Stimulated activated memory B cell treated with anti-CD40 and anti-IgM and Interleukin-4, amounts not matched to agents 10 μg/mL and 1 μg/mL and 100 μg/mL, for 72 hours (primary cell): ENCODE measurements at places on chromosomes 3 and 15.
A peak's percentile ranks its signal among the peaks of the same experiment; 100 is the strongest.

DNA sequence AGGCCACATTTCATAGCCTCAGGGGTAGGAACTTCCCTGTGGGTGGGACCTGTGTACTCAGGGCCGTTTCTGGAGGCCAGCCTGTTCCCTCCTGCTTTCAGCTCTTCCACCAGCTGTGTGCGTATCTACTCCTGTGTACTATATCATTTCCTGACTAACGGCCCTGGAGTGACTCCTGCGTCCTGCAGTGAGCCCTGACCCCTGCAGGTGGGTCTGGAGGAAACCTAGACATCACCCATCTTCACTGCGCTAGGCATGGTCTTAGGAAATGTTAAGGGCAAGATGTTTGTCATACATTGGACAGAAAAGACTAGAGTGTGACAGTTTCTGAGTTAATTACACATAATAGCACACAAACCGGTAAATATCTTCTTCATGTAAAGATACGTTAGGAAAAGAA is 297.3 kb downstream of the GABRB3 start:
- ATAC-seq = no peak

- ATAC-seq = no peak
Measured at GRCh38 chr3:69252631-69253030, 130.2 kb upstream of the LMOD3 start.

DNA sequence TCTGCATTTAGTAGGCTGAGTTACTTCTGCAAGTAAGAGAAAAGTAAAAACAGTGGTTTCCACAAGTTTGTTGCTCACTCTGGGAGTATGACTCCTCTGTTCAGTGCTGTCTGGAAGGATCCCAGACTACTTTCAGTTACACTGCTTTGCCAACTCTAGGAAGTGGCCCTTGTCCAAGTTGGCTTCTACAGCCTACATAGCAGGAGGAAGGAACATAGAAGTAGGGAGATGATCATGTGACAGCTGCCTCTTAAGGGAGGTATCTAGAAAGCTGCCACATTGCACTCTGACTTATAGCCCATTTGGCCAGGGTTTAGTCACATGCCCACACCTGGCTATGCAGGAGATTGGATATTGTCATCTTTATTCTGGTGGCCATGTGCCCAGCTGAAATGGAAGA is 298.1 kb downstream of the NSUN3 start:
- ATAC-seq = peak; percentile 50

DNA sequence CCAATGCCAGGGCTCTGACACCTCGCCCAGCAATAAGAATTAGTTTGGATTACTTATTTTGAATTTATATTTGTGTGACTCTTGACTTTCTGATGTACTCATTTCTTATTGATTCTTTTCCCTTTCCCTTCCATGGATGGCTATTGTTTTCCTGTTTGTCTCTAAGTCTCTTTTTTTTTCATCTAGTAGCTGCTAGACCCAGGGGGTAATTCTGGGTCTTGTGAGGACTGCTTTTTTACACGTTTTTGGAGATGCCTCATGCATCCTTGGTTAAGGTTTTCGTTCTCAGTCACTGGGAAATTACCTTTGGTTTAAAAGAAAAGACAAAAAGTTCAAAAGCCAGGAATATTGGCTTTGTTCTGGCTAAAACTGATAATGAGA is 70.2 kb upstream of the STRIT1 start:
- ATAC-seq = no peak

- ATAC-seq = no peak
Measured at GRCh38 chr3:128983293-128984069, 10.4 kb downstream of the CFAP92 start.

DNA sequence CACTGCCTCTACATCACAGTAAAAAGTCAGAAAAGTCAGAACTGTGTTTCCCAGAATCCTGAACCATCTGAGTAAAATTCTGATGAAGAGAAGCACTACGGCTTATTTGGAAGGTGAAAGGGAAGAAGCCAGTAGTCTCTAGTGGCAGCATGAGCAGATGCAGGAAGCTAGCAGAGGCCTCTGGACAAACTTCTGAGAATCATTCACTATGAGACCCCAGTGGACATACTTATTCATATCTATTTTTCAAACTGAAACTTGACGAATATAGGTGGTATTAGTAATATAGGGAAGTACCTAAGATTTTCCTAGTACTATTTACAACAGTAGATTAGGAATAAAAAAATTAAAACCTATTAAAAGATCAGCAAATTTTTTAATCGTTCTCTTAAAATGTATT is 272.8 kb upstream of the TTC14 start:
- peak; percentile 44 for ATAC-seq

GRCh38 chr3:158918451-158918850 is 116.6 kb downstream of the MFSD1 start:
- no peak for ATAC-seq

DNA sequence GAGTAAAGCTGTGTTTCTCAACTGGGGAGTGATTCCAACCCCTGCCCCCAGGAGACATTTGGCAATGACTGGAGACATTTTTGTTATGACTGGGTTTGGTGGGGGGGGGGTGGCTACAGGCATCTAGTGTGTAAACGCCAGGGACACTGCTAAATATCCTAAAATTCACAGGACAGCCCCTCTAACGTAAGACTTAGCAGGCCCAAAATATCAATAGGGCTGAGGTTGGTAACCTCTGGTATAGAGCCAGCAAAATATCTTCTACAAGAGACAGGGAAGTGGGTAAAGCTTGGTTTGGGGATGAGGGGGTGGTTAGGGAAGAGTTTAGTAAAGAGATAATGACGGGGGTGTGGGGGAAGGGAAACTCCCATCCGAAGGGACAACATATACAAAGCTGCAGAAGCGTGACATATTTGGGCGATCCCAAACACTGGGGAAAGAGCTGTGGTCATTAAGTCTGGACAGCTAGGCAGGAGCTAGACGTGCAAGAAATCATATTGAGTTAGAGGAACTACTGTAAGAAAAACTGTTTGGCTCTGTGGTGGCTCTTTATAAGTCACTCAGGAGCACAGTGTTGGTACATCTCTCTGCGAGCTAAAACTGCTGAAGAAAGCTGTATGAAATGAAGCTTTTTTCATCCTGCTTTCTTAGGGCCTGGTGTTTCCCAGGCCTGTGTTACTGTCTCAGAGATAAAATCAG is 697 bp upstream of the TRIM69 start:
- ATAC-seq = peak; percentile 90

GRCh38 chr15:38028869-38029268 is 94.4 kb downstream of the TMCO5A start:
- ATAC-seq = no peak

GRCh38 chr3:51687431-51688205 is 16.6 kb downstream of the TEX264 start:
- no peak for ATAC-seq

GRCh38 chr15:68683551-68683950 is 104.8 kb downstream of the CORO2B start:
- no peak for ATAC-seq

DNA sequence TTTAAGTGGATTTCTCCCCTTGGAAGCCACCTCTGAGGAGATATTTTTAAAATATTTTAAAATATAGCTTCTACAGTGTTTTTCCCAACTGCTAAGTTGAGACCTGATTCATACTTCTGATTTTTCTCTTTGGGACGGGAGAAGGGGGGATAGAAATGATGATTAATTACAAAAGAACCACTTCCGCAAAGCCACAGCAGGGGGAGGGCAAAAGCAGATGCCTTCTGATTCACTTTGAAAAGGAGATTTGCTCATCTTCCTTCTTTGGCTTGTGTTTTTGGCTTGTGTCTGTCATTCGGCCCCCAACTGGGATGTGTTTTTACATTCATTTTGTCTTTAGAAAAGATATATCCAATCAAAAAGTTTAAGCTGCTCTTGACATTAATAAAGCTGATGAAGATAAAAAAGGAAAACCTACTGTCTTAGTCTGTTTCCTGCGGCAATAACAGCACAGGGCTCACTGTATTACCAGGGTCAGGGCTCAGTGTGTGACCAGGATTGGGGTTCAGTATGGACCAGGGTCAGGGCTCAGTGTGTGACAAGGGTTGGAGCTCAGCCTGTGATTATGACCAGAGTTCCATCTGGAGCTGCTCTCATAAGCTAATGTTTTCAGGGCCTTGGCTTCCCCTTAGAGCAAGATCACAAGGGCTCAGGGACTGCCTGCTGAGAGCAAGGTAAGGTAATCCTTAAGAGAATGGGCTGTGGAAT is 223.2 kb downstream of the MTHFS start:
- ATAC-seq = peak; percentile 85

DNA sequence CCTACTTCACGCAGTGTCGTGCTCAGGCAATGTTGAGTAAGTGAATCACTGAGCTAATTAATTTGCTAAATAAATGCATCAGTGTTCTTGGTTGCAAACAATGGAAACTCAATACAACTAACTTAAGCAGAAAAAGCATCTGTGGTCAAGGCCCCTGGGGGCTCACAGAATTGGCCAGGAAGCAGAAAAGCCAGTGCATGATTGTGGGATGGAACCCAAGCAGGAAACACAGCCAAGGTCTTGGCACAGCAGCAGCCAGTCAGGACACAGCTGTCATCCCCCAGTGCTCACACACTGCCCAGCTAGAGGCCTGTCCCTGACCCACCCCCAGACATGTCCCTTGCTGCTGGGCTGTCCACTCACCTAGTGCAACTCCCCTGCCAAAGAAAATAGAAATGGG is 85.9 kb downstream of the AQP9 start:
- no peak for ATAC-seq

- no peak for ATAC-seq
Measured at GRCh38 chr15:71800835-71801745, 9.3 kb upstream of the NR2E3 start.
